ENCODE measurements at places on chromosomes 13 and 19.
A peak's percentile ranks its signal among the peaks of the same experiment; 100 is the strongest.

- DNase-seq = no peak
Observed at GRCh38 chr19:5136073-5136855, 167.4 kb downstream of the KDM4B start.

DNA sequence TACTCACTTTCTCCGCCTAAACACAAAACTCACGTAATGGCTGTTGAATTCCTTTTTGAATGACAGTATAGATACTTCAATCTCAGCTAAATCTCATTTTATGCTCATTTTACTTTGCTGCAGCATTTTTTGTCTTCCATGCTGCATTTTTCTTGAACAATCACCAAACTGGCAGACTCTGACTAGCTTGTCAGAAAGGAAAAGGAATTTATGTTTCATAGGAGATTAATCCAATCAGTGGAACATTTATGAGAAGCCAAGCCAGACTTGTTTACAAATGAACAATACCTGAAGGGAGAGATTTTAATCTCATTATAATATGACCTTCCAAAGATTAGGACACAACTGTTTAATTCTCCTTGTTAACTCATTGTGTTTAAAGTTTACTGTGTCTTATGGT lies 1044.3 kb downstream of the DIAPH3 start:
- DNase-seq = no peak

DNA sequence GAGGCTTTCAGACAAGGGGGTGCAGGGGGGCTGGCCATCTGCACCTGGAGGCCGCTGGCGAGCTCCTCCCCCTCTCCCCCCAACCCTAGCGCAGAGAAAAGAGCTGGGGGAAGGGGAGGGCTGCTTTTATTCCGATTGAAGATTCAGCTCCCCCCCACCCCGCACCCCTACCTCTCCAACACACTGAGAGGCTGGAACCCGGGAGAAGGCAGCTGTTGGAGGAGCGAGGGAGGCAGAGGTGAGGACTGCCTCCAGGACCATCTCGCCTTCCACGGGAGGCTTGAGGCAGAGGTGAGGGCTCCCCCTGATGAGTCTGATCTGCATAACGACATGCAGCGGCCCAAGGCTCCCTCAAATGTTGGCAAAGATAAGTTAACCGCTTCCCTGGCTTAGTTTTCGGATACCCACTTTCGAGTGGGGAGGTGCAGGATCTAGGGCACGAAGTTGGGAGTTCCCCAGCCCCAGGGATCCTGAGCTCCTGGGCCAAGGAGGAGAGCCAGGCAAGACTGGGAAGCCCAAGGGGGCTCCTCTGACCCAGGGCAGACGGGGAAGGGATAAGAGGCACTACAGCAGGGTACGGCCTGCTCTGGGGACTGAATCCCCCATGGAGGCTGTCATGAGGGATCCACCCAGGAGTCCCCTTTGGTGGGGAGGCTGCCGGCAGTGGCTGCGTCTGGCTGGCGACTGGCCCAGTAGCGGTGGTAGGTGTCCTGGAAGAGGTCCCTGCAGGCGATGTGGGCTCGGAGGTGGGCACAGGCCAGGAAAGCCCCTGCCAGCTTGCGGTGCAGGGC lies 1.2 kb upstream of the NUMBL start:
- no peak for DNase-seq

DNA sequence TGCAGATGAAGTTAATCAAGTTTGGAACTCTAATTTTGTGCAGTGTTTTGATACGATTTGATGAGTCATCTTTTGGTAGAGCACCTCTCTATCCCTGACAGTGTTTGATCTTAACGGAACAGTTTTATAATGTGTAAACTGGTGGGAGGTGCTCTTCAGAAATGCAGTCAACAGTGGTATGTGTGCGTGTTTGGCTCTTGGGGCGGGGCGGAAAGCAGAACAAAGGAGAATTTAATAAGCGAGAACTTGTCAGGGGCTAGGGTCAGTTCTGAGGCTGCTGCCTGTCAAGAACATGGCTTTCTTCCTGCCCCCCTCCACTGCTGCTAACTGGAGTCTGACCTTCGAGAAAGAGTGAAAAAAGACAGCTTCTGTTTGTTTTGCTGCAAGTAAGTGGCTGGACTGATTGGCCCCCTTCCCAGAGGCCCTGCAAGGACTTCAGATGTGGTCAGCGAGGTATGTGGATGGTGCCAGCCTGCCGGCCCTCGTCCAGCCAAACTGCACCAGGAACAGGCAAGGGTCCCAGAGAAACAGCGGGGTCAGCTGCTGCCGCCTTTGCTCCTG lies 40.8 kb downstream of the BBC3 start:
- peak; percentile 51 for DNase-seq

GRCh38 chr19:7769171-7769570 lies 6.1 kb downstream of the CLEC4M start:
- no peak for DNase-seq

GRCh38 chr19:6014551-6015135 lies 36.7 kb upstream of the RANBP3 start:
- no peak for DNase-seq

- no peak for DNase-seq
Observed at GRCh38 chr19:46890423-46891170, 29.8 kb downstream of the ARHGAP35 start.

GRCh38 chr19:29171525-29171924 lies 41.4 kb downstream of the UQCRFS1 start:
- no peak for DNase-seq

GRCh38 chr19:16834747-16835146 lies 5.5 kb downstream of the SIN3B start:
- DNase-seq = no peak

DNA sequence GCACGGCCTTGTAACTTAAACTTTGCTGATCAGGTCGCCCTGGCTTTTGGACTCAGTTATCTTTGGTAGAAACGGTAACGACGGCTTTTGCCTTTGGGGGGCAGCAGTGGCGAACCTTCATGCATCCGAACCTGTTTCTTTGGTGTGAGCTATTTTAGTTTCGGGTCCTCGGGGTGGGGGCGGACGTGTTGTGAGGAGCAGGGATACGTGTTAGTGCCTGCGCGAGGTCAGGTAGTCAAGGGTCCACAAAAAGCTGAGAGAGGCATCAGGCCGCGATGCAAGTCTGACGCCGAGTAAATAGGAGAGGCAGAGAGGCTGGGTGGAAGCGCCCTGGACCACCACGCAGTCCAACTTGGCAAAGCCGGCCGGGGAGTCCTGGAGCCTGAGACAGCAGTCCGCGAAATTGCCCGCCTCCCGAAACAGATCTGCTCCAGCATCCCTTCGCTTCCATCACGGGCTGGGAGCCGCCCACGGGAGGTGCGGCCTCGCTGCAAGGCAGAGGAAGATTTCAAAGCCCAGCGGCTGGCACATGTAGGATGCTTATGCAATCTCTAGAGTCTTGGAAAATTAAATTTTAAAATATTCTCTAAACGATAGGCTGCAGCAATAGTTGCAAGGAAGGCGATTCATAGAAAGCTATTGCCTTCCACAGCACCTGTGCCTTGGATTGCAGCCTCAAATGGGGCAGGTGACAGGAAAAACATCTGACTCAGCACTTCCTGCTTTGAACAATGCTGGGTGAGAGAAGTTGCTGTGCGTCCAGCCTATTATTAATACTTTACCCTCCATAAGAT lies 4.6 kb upstream of the TPP2 start:
- peak; percentile 50 for DNase-seq

DNA sequence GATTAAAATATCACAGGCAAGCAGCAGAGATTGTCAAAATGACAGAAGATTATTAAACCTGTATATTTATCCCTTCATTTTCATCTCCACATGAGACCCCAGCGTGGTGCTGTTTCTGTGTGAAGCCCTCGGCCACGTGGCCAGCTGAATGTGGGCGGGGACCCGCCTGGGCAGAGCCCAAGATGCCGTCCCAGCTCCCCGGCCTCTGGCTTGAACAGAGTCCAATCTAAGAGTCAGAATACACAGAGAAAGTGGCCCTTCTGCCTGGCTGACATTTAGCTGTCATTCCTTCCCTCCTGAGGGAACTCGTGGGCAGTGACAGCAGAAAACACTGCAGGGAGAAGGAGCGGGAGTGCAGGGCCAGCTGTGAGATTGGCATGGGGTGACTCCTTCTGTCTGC lies 34.9 kb upstream of the UQCRFS1 start:
- no peak for DNase-seq
